ENCODE measurements at places on chromosomes 6 and 20.

GRCh38 chr6:170000071-170000843 is 248.8 kb downstream of the ERMARD start:
- no peak for DNase-seq

DNA sequence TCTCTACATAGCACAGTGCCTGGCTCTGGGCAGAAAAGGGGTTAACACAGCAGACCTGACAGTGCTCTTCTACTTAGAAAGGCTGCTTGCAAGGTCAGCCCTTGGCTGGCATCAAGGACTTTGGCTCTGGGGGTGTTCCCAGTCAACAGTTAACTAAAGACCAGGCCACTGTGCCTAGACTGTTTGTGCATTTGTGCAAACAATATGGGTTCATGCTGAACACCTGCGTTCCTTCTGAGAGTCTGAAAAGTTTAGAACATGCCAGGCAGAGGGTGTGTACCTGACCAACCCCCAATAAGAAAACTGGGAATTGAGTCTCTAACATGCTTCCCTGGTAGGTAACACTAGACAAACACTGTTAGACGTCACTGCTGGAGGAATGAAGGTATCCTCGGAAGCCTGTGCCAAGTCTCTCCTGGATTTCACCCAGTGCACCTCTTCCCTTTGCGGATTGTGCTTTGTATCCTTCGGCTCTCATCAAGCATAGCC is 110.7 kb downstream of the PDE10A start:
- DNase-seq = no peak

- DNase-seq = no peak
These were observed 292.6 kb upstream of the SPTLC3 start for GRCh38 chr20:12715991-12716680.

GRCh38 chr6:97440590-97441176 is 157.7 kb upstream of the MMS22L start:
- DNase-seq = no peak

GRCh38 chr6:38497546-38497945 is 142.2 kb downstream of the BTBD9 start:
- DNase-seq = no peak

GRCh38 chr6:38370653-38371601 is 268.8 kb downstream of the BTBD9 start:
- DNase-seq = no peak

DNA sequence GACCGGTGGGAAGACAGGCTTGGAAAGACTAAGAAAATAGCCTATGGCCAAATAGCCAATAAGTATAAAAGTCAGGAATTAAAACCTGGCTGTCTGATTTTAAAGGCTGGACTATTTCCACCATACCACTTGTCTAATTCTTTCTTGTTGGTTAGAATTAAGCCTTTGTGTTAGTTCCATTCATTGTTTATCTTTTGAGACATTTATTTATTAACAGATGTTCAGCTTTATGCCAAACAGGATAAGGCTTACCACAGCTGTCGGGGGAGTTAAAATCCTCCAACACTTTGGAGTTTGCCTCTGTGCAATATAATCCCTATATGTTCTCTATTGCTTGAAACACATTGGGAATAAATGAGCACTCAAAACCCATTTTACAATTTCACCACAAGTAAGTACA is 208.3 kb downstream of the TMEM200A start:
- no peak for DNase-seq

DNA sequence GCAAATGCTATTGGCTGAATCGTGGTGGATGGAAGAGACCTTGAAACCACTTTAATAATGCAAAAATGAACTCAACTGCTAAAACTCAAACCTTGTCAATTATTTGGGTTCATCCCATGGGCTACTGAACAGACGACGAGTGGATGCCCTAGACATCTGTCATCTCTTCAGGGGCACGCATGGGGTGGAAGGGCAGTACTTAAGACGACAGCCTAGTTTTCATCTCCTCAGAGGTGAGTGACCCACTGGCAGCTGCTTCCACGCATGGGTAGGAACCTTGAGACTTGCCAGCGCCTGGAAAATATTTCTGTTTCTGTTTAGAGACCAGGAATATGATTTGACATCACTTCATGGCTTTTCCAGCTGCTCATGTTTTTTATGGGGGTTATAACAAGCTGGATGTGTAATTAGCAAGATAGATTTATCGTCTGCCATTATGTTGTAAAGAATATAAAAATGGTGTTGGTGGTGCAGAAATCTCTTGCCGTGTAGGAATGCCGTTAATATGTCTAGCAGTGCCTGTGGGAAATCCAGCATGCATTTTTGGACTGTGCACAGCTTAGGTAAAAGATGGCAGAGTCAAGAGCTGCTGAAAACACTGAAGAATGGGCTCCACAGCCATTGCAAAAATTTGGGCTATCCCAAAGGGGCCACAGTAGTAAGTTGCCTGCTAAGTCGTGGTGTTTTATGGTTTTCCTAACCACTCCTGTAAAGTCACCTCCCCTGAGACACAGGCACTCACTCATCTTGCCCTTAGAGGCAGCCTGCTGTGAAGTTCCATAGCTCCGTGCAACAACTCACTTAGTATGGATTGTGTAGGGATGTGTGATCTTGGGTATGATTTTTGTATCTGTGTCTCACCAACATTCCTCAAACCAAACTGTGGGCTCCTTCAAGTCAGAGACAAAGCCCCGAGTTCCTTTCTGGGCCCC is 203.3 kb downstream of the EYA2 start:
- DNase-seq = no peak

- DNase-seq = no peak
These were observed 101.8 kb downstream of the TRERF1 start for GRCh38 chr6:42349753-42350511.
